ENCODE measurements at places on chromosomes 1 and 21. TPM values are rescaled to one million over a fixed set of nuclear protein-coding genes. Genes with fewer than 3 reads are reported as not detected.

RNF223 gene
- not detected for total RNA-seq

- no peak for DNase-seq
Observed at GRCh38 chr1:37922767-37923550, 23.9 kb downstream of the INPP5B start.

DNA sequence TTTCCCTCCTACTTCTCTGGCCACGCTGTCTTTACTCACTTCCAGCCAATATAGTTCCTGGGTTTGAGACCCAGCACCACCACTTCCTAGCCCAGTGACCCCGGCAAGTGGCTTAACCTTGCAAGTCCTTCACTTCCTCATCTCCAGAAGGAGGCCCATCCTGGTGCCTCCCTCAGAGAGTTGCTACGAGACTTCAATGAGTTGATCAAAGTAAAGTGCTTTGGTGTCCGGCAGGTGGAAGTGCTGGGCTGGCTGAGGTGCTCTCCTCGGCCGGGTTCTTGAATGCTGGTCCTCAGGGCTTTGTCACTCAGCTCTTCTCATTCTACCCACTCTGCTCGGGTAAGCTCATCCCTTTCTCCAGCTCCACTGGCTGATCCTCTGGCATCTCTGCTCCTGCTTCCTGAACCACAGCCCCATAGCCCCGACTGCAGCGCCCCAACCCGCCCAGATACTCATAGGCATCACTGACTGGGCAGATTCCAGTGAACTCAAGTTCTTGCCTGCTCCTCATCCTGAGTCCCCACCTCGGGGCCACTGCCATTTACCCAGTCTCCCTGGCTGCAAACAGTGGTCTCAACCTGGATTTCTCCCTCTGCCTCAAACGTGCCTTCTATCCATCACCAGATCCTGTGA, 75.8 kb upstream of the WNT4 start:
- DNase-seq = no peak

- peak; percentile 88 for DNase-seq
Observed at GRCh38 chr1:175129997-175130648, 62.5 kb downstream of the KIAA0040 start.

GJB3 gene
- under 0.01 TPM for total RNA-seq

DNA sequence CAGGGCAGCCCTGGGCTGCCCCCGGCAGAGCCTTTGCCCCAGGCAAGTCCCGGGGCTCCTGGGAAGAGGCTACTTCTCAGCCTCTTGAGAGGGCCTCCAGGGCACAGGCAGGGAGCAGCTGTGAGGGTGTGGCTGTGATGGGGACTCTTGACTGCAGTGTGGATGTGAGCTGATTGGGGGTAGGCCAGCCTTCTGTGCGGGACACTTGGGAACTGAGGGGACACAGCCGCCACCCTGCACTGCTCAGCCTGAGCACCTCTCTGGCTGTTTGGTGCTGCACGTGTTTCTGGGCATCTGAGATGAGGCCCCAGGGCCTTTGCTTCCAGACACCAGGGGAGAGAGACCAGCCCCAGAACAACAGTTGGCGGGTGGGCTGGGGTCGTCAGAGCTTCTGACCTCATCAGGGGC, 62.1 kb downstream of the SKI start:
- no peak for DNase-seq

- no peak for DNase-seq
Observed at GRCh38 chr1:226525750-226526149, 22.8 kb upstream of the STUM start.

DNA sequence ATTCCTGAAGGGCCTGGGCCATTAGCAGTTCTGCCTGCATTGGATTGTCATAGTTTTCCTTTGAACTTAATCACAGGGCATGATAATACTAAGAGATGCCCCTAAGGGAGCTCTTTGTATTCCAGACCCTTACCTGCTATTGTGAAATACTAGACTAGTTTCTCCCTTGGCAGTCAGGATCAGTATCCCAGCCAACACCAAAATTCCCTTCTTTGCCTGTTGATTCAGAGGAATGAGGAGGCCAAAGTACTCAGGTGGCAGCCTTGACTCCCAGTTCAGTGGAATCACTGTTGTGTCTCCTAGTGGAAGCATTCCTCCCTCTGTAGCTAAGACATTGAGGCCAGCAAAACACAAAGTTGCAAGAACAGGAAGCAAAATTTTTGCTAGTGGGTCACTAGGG, 20.7 kb downstream of the SLAMF7 start:
- DNase-seq = no peak

GRCh38 chr1:221778535-221779142, 36.8 kb upstream of the DUSP10 start:
- no peak for DNase-seq

DNA sequence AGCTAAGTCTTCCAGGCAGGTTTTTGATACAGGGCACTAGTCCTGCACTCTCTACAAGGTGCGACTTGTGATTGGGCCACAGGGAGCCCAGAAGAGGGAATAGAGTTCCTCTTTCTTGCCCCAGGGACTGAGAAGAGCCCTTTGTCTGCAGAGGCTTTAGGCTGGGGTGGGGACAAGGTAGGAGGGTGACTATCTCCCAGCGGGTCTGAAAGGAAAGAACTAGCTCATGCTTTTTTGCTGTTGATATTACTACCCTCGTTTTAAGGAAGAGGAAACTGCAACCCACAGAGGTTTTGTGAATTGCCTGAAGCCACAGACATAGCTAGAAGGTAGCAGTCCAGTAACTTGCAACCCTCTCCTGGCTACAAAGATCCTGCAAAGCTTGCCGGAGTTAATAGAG, 615.2 kb downstream of the MATN1 start:
- no peak for DNase-seq

PTPN7 gene
- 0.13 TPM for total RNA-seq

OR10R2 gene
- total RNA-seq = not detected

NVL gene
- total RNA-seq = 19.8 TPM

NBPF10 gene
- 0.51 TPM for total RNA-seq

GRCh38 chr1:89489047-89489729, 35.4 kb upstream of the LRRC8B start:
- DNase-seq = no peak

- peak; percentile 13 for DNase-seq
Observed at GRCh38 chr1:201013991-201014815, 9.3 kb downstream of the KIF21B start.

- no peak for DNase-seq
Observed at GRCh38 chr1:4140241-4140640, 240.2 kb upstream of the C1orf174 start.

DNA sequence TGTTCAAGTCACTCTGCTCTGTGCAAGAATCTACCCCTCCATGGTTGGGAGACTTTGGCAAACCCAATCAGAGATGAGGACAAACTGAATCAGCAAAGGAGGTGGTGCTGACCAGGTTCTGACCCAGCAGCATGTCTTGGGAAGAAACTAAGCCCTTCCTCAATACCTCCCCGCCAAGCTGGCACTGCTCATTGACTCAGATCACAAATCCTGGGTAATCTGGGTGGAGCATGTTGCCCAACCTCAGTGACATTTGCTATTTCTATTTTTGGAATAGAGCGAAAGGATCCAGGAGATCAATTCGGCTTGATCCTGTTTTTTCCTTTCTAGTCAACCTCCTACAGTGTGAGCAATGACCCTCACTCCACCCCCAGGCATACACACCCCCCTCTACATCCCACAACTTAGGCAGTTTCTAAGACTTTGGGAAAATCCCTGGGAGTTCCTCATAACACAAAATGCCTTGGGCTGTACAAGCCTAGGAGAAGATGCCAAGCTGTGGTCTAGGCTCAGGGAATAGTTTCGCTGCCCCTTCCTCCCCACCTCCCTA, 166.8 kb upstream of the KCNJ6 start:
- DNase-seq = no peak

NLRP3 gene
- not detected for total RNA-seq

- no peak for DNase-seq
Observed at GRCh38 chr1:32431736-32432400, 33.0 kb upstream of the ZBTB8B start.

C1orf53 gene
- total RNA-seq = 1.8 TPM

- DNase-seq = no peak
Observed at GRCh38 chr1:13461977-13462376, 51.7 kb downstream of the PRAMEF20 start.

- no peak for DNase-seq
Observed at GRCh38 chr1:232705815-232706575, 76.1 kb upstream of the SIPA1L2 start.

GRCh38 chr1:208157769-208158168, 86.4 kb downstream of the PLXNA2 start:
- no peak for DNase-seq

DNA sequence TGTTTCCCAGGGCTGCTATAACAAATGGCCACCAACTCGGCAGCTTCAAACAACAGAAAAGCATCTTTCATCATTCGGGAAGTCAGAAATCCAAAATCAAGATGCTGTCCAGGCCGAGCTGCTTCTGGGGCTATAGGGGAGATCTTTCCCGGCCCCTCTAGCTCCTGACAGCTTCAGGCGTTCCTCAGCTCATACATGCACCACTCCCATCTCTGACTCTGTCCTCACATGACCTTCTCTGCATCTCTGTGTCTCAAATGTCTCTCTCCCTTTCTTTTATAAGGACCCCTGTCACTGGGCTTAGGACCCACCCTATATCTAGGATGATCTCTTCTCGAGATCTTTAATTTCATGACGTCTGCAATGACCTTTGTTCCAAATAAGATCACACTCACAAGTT, 13.8 kb upstream of the NPPB start:
- no peak for DNase-seq

DNA sequence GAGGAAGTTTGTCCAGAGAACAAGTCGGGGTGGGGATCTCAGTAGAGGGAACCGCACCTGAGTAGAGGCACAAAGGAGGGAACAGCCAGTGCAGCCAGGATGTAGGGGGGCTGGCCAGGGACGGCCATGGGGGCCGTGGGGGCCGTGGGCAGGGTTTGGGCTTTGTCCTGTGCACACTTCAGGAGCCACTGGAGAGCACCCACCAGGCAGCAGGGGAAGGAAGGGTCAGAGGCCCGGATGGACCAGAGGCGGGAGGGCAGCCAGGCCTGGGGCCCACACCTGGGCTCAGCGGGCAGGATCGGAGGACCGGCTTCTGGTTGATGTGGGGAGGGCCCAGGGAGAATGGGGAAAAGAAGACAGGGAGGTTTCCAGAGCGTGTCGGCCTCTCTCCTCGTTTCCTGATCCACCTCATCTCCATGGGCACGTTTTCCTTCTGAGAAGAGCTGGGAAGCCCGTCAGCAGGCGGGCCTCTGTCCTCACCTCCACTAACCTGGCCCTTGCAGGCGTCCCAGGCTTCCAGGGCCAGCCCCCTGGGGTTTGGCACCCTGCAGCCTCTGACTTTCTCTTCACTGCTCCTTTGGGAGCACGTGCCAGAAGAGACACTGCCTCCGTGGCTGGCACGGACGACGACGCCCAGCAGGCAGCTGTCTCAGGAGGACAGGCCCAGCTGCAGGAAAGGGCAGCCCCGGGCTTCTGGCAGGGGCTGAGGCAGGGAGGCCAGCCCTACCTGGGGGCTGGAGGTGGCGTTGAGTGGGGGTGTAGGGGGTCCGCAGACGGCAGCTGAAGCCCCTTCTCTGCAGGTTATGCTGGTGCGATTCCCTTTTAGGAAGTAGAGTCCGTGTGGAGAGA, 16.8 kb upstream of the PDXK start:
- no peak for DNase-seq
